ENCODE measurements at places on chromosomes 7 and 10.

GRCh38 chr10:124002391-124003069 is 90.9 kb downstream of the CHST15 start:
- DNase-seq: no peak

- DNase-seq: no peak
Measured at GRCh38 chr7:30698481-30698880, 16.2 kb upstream of the CRHR2 start.

DNA sequence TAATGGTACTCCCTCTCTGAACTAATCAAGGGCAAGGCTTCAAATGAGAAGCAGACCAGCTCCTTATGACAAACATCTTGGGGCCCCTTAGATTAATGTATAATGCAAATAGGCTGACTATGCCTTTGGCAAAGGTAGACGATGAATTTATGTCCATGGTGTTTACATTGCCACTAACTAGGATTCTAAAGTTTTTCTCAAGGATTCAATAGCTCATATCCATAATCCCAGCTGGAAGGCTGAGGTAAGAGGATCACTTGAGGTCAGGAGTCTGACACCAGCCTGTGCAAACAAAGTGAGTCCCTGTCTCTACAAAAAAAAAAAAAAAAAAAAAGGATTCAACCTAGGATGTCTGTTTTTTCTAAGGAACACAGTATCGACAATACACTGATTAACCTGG is 96.5 kb downstream of the ORC5 start:
- DNase-seq: no peak

GRCh38 chr10:70270952-70271351 is 12.9 kb downstream of the NPFFR1 start:
- no peak for DNase-seq

DNA sequence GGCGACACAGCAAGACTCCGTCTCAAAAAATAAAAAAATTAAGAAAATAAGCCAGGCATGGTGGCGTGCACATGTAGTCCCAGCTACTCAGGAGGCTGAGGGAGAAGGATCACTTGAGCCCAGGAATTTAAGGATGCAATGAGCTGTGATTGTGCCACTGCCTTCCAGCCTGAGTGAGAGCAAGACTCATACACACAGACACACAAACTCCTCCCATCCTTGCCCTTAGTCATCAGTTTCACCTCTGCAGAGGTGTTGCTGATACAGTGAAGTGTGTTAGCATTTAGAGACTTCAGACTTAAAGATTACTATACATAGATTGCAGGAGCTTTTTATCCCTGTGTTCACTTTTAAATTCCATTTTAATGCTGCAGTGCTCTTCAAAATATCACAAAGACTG is 5.5 kb upstream of the H2AZ2 start:
- no peak for DNase-seq

DNA sequence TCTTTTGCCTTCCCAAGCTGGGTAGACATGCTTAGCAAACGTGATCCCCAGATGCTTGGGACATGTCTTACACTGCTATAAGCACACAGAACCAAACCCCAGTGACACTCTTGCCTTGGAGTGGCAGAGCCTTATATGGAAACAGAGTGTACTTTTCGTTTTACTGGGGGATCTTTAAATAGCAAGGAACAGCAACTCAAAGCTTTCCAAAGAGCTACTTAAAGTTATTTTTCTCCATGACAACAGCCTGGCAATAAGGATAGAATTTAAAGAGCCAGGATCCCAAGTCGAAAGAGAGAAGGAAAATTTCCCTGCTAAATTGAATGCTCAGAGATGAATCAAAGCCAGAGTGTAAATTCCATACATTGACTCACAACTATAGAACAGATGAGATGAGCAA is 67.8 kb downstream of the ZNF365 start:
- no peak for DNase-seq

GRCh38 chr7:113246738-113247137 is 128.4 kb upstream of the SMIM30 start:
- no peak for DNase-seq

DNA sequence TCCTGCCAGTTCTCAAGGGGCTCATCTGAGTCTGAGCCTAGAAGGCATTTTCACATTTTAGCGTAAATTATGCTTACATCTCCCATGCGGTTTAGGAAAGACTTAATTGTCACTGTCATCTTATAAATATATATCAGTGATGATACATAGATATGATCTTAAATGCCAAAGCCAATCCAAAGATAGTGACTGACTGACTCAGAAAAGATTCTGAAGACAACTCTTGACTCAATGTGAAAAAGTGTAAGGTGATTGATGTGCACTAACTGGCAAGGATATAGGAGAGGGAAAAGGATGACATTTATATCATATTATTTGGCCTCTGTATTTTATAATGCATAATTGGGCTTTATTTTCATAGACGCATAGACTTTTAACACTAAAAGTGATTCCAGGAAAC is 84.9 kb upstream of the LRRN3 start:
- no peak for DNase-seq

GRCh38 chr7:40544871-40545303 is 410.1 kb downstream of the SUGCT start:
- peak; percentile 50 for DNase-seq

DNA sequence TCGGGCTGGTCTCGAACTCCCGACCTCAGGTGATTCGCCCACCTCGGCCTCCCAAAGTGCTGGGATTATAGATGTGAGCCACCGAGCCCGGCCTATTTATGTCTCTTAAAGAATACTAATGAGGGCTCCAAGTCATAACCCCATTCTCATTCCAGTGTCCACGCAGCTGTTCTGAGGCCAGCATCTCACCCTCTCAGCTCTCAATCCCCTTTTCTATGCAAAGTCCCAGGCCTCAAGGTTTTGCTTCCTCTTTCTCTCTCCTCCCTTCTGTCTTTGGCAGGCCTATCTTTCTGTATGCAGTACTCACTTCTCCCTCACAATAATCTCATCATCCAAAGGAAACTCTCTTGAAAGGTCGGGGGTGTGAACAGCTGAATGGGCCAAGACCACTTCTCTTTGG is 28.0 kb upstream of the VSIR start:
- DNase-seq: no peak

GRCh38 chr7:111677848-111678247 is 115.6 kb upstream of the IMMP2L start:
- no peak for DNase-seq

- peak; percentile 79 for DNase-seq
Measured at GRCh38 chr10:31118556-31118955, 86.9 kb upstream of the ZNF438 start.
